ENCODE measurements at places on chromosomes 4 and X. TPM values are rescaled to one million over a fixed set of nuclear protein-coding genes. Genes with fewer than 3 reads are reported as not detected.

DNA sequence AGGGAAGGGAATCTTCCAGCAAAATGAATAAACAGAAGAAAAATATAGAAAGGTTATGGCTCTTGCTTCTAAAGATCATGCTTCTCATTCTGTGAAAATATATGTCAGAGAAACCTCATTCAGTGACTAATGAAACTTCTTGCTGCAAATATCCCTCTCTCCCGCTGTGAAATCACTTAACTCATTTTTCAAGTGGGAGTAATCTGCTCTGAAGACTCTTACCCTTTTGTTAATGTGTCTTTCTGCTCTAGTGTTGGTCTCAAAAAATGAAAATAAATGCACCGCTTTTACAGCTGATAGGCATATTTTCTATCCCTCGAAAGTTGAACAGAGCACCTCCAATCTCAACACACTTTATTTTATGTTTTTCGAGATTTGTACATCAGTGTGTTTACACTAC is 252.3 kb downstream of the NLGN4X start:
- DNase-seq = no peak

DNA sequence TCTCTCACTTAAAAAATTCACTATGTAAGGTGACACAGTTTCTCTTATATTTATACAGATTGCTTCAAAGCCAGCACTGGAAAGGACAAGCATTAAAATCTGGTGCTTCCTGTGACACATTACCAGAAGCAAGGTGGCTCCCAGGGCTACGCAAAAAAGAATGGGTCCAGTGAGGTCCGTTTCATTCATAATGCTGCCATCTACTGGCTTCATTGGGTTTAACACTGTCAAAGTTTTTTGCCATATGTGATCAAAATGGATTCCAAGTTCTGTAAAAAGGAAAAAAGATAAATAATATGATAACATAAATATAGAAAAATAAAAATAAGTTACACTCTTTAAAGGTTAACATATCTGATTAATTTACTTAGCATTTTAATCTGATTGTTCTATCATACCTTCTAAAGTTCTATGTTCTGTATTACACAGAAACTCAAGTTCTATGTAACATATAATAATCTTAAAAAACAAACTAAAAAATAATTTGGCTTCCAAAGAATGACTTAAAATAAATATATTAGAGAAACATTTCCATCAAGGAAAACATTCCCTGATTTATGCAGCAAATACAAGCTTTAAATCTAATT is 22.1 kb downstream of the YIPF7 start:
- peak; percentile 64 for DNase-seq

GRCh38 chr4:82748810-82749470 is 49.7 kb downstream of the SCD5 start:
- peak; percentile 66 for DNase-seq

- no peak for DNase-seq
These were observed 40.2 kb downstream of the CRMP1 start for GRCh38 chr4:5852523-5853202.

DNA sequence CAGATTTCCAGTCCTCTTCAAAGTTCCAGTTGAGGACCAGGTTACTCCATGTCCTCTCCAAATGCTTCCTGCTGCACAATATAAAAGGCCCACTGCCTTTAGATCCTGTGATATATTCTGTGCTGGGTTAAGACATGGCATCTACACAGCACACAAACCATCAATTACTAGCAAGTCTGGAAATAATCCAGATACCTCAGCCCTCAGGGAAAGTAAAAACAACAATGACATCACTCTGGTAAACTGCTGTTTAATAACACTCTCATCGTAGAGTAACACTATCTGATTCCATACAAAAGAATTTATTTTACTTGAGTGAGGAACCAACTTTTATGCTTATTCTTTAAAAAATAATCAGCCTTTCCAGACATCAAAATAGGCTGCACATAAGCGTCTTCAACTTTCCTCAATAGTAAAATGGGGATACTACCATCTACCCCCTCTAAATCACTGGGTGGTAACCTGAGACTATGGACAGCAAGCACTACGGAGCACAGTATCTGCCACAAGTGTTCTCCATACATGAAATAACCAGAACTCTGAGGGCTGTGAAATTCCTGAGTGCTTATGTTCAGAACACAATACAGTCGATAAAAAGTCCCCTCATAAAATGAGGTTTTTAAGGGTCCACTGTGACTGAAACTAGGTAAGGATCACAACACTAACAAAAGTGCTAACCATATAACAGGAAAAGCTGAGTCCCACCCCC is 53.4 kb downstream of the ABCG2 start:
- no peak for DNase-seq

- peak; percentile 87 for DNase-seq
These were observed 115.2 kb upstream of the LNX1 start for GRCh38 chr4:53706422-53707032.

DNA sequence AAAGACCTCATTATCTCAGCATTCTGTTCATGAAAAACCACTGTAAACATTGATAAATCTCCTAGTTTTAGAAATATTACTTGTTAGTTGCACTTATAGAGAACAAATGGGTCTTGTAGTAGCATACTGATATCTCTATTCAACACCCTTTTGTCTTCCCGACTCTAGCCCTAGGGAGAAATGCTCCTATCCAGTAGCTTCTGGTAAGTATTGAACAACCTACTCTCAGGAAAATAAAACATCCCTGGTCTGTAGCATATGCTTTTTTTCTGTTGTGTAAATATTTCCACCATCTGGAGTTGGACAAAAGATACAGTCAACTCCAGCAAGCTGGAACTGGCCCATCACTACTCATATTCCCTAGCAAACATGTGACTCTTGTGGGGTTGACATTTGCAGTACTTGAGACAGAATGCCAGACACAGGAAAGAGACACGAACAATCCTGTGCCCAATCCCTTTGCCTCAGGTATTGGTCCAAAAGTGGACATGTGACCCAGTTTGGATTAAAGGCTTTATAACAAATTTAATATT is 188.2 kb downstream of the GC start:
- DNase-seq = no peak

H2BW2 gene
- not detected for polyA plus RNA-seq

DNA sequence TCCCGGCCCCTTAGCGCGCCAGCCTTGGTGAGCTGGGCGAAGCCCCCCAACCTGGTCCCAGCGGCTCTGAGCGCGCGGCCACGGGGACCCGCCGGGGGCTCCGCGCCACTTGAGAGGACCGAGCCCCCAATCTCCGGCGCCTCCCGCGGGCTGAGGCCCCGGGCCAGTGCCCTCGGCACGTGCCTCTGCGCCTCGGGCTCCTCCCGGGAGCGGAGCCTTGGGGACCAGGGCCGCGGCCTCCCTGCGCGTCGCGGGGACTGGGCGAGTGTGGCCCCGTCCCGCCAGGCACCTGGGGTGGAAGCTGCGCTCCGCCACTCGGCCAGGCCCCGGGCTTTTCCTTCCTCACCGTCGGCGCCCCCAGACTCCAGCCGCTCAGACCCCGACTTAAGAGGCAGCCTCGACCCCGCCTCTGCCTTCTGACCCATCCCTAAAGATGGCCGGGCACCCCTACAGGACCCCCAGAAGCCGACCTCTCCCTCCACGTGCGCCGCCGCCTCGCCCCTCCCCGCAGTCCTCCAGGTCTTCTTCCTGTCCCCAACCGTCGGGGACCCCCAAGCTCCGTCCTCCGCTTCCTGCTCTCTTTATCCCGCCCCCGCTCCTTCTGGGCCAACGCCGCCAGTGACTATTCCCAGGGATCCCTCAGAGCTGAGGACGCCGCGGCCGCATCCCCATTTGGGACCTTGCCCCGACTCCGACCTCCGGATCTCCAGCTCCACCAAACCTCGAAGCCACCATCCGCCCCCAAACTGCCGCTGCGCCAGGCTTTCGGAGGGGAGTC is 752 bp downstream of the ERAS start:
- no peak for DNase-seq

ARR3 gene
- polyA plus RNA-seq = 0.10 TPM

PABPC1L2B gene
- polyA plus RNA-seq = not detected

PFKFB1 gene
- 0.15 TPM for polyA plus RNA-seq

PF4V1 gene
- not detected for polyA plus RNA-seq

- DNase-seq = no peak
These were observed 59.7 kb downstream of the TNIP2 start for GRCh38 chr4:2696423-2696822.

DNA sequence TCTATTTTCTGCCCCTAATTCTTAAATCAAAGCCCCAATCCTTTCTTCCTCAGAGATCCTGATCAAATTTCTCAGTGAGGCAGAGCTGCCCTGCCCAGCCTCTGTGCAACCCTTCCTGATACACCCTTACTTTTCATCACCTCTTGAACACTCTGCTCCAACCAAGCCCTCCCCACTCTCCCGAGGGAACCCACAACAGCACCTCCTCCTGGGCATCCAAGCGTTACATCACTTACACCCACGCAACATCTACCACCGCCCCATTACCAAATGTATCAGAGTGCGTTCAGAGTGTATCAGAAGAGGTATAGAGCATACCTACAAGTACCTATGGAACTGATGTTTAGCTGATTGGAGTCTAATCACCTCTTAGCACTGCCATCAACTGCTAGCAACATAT is 186.5 kb downstream of the RAP1GDS1 start:
- DNase-seq = peak; percentile 10

DNA sequence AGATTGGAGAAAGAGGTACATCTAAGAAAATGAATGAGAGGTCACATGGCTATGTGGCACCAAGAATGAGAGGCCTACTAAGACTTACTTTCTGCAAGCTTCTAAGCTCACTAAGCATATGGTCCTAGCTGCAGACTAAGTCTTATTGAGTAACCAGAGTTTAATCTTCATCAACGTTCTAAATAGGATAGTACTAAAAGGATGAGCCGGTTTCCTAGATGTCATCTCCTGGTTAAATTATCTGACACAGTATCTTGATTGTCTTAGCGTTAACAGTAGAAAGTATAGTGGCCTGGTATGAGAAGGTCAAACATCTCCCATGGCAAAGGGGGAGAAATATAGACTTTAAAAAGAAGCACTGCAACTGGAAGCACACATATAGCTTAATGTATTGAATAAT is 448.1 kb downstream of the PDGFC start:
- no peak for DNase-seq

- DNase-seq = no peak
These were observed 24.1 kb downstream of the TMEM271 start for GRCh38 chr4:552019-552418.

DNA sequence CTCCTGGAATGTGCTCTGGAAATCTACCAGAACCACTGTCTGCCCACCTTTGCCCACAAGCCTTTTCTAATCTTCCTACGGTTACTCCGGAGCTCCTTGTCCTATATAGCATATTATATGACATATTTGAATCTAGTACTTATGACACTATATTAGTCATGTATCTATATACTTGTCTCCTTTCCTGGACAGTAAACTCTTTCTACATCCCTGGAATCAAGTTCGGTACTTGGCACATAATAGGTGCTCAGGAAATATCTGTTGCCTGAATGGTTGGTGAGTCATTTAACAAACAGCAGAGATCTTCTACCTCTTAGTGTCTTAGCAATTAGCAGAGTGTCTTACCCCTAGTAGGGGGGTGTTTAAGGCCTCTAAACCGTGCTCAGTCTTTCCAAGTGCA is 123.6 kb downstream of the RELL1 start:
- no peak for DNase-seq

SLC9B1 gene
- polyA plus RNA-seq = not detected

- DNase-seq = no peak
These were observed 2.0 kb downstream of the GJB1 start for GRCh38 chrX:71225009-71225408.

GRCh38 chrX:47687263-47687662 is 28.3 kb upstream of the UXT start:
- DNase-seq = no peak

DNA sequence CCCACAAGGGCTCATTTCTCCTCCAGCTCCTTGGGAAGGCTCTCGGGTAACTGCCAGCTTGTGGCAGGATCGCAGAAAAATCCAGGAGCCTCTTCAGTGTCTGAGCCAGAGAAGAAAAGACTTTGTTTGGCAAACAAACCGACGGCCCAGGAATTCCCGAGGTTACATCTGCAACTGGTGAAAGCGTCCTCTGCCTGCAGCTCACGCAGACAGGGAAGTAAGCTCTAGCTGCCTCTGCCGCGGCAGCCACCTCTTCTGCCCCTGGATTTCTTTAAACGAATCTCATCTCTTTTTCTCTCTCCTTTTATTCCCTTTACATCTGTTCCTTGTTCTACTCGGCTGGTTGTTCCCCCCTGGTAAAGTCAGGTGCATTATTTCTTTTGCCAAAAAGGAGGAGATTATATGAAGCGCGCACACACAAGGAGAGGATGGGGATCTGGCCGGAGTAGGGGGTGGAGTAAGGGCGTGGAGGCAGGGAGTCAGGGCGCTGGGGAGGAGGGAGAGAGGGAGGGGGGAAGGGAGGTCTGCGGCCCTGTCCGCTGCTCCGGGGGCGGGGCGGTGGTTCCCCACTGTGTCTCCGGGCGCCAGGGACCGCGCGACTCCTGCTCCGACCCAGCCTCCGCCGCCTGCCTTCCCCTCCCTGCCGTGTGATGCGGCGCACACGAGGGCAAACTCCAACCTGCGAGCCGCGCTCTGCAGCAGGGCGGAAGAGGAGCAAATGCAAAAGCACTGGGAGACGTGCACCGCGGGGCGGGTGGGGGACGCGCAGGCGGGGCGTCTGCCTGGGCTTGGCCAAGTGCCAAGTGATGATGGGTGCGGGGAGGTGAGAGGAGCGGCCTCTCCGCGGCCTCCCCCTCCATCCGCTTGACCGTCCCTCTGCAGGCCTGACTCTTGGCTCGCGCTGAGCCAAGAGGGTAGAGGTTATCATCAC is at the start of gene DCHS2:
TSS of gene DCHS2 (minus strand) at position 459 of the 931 bp plus-strand sequence. CDS start at position 15, 444 bp downstream.
- peak; percentile 19 for DNase-seq

PAGE2 gene
- not detected for polyA plus RNA-seq

ARSD gene
- polyA plus RNA-seq = 29.7 TPM
